ENCODE measurements at places on chromosomes 12 and 14.
A peak's percentile ranks its signal among the peaks of the same experiment; 100 is the strongest.

GRCh38 chr12:70366581-70367257 lies 629 bp downstream of the KCNMB4 start:
- no peak for DNase-seq

- no peak for DNase-seq
Measured at GRCh38 chr12:55654511-55655214, 18.0 kb downstream of the OR10P1 start.

DNA sequence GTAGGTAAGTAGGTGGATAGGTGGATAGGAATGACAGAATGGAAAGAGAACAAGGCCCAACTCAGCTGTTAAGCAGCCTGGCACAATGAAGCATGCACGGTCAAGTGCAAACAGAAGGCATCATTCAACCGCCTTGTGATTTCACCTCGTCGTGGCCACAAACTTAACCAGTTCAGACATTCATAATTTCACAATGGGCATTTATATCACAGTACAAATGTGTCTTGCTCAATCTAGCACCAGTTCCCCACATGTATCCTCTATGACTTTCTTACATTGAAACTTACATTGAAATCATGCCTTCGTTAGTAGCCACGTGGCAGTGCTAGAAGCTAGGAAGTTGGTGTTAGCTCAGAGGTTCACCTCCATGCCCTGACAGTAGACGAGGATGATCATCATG lies 207.5 kb downstream of the ETV6 start:
- no peak for DNase-seq

- no peak for DNase-seq
Measured at GRCh38 chr12:130460611-130461446, 123.1 kb downstream of the PIWIL1 start.

GRCh38 chr12:116659771-116660481 lies 77.9 kb downstream of the SPRING1 start:
- DNase-seq, result no peak

DNA sequence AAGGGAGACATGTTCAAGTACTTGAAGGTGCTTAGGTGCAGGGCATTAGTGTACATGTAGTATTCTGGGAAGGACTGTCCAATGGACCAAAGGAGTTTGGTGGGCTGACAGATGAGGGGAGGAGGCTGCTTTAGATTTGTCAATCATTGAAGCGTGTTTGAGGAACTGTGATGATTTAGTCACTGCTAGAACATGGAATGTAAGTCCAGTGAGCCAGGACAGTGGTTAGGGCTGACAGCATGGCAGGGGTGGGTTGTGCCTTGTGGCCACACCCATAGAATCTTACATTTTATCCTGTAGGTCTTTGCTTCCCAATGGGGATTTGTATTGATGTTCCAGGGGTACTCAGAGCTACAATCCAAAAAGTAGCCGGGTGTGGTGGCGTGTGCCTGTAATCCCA lies 24.6 kb downstream of the DIP2B start:
- no peak for DNase-seq

DNA sequence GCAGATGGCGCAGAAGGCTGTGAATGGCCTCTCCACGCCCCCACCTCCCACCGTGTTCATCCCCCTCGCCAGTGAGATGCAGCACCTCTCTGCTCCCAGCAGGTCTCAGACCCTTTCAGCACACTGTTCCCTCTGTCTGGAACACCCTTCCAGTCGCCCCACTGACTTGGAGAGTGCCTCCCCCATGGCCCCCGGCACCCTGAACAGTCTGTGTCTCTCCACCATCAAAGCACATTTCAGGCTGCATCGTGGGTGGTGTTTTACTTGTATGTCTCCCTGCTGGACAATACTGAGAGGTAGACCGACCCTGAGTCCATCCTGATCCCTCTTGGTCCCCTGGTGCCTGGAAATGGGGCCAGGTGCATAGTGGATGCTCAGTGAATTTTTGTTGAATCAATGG lies 34.9 kb downstream of the CACNA2D4 start:
- DNase-seq, result no peak

DNA sequence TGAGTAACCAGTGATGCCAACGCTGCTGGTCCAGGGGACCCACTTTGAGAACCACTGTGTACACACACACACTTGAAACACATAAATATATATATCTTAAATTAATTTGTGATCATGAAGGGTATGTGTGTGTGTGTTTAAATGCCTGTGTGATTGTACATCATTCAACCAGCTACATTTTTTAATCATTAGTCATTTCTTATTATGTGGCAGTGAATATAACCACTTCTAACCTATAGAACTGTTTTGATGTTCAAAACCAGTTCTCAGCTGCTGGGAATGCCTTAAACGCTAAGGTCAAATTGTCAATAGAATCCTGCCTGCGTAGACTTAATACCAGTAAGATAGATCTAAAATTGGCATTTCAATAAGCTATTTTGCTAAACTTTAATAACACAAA lies 330.0 kb downstream of the SYT1 start:
- DNase-seq, result no peak

DNA sequence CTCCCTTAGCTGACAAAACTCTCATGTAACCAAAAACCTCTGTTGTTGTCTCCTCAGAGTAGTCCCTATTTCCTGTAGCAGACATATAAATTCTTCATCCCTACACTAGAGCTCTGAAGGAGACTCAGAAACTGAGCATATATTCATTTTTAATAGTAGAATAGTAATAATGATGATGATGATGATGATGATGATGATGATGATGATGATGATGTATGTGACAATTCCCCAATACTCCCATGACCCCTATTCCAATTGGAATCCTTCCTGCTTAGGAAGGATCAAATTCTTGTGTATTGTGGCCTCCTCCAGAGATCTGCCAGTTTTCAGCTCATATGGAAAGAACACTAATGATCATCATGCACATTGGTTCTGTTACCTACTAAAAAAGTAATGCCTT lies 26.7 kb downstream of the RASSF9 start:
- DNase-seq, result no peak

GRCh38 chr12:43284486-43285158 lies 267.4 kb downstream of the ADAMTS20 start:
- no peak for DNase-seq

DNA sequence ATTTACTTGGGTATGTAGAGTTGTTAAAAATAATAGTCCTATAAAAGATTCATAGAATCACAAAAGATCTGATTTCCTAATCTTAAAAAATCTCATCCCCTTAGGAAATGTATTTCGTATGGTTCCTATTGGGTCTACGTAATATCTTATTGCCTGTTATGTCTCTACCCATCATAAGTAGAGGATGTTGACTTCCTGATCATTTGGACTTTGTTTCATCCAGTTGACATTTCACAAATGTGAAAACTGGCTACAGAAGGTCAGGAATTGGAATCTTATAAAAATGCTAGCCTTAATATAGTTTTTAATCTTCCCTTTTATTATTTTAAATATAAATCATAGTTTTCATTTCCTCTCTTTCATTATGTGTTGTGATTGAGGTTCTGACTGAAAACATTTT lies 45.2 kb downstream of the TDP1 start:
- DNase-seq, result no peak

GRCh38 chr12:107864235-107864634 lies 89.7 kb downstream of the ASCL4 start:
- DNase-seq, result no peak

- DNase-seq, result no peak
Measured at GRCh38 chr12:124307556-124307825, 12.6 kb downstream of the RFLNA start.

DNA sequence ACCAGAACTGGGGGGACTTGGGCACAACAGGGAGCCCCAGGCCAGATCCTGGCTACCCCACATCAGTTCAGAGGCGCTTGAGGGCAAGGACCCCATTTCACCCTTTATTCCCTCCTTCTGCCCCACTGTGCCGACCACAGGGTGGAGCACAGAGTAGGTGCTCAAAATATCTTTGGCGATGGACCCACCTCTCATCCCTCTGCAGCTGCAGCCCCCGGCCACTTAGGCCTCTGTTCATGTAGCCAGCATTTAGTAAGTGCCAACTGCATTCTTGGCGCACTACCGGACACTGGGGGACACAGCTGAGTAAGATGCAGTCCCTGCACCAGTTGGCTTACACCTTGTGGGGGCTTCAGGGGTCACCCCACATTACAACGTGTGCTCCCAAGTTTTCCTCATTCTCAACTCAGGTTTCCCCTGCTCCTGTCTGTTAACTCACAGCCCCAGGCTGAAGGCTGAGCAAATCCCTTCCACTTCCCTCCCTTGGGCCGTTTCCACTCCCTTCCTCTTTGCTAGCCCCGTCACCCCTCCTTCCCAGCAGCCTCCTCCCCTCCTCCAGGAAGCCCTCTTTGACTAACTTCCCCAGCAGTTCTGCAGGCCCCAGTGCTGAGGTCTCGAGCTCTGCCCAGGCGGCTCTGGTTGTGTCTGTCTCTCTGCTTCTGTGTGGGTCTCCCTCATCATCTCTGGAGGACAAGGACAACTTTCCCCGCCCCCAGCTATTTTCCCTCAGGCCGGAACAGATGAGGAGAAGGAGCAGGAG lies 26.5 kb downstream of the KRT80 start:
- DNase-seq, result no peak

GRCh38 chr12:11678781-11679180 lies 29.3 kb downstream of the ETV6 start:
- DNase-seq, result no peak

DNA sequence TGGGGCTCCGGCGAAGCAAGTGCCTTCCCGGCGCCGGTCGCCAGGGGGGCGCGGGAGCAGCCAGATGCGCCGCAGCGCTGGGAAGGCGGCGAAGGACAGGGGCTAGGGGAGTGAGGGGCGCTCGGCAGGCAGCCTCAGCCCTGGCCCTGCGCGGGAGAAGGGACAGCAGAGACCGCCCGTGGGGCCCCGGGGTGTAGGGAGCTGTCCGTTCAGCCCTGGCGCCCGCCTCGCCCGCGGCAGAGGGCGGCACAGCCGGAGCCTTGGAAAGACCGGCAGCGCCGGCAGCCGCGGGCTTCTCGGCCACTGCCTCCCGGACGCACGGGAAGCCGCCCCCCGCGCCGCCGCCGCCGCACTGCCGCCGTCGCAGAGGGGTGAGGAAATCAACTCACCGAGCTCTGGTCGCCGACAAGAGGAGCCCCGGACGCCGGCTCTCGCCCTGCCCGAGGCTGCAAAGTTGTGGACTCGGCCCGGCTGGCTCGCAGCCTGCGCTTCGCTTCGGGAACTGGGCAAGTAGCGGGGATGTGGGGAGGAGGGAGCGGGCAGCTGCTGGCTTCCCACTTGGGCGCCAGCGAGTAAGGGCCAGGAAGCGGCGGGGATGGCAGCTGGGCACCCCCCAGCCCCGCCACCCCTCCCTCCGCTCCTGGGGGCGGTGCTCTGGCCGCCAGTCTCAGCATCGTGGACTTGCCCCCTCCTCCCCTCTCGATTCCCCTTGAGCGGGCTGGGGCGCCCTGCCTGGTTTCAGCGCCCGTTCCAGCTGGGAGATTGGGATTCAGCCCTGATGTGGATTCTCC lies at the start of gene ZDHHC22:
Gene ZDHHC22, minus strand, starts transcription at position 578 of the 791 bp plus-strand sequence. CDS start 2,053 bp downstream, outside the sequence.
- peak; percentile 76 for DNase-seq

GRCh38 chr14:88933191-88933590 lies 108.7 kb downstream of the TTC8 start:
- DNase-seq, result peak; percentile 31

GRCh38 chr12:59304077-59304721 lies 291.6 kb upstream of the SLC16A7 start:
- DNase-seq, result no peak

- DNase-seq, result peak; percentile 97
Measured at GRCh38 chr12:32230613-32230993, 124.0 kb downstream of the BICD1 start.

DNA sequence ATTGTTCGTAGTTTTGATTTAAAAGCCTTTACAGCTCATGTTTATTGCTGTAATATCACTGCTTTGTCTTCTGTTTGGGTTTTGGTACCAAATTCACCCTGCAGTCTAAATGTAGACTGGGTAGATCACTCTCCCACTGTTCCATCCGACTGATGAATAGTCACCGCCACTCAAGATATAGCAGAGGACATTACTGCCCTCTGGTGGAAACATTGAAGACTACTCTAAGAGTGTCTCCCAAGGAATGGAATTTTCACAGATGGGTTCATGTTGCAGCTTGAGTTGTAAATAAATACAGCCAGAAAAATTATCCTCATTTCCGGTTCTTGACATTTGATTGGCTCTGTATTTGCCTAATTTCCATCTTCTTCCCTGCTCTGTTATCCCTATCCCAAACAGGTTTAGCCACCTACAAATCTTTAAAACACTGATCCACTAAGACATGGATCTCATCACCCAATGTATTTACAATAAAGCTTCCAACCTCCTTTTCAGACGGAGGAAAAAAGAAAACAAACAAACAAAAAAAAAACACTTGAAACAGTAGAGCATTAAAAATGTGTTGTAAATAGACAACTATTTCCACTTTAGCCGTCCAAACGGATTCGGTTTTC lies 198.3 kb upstream of the CPNE8 start:
- no peak for DNase-seq

GRCh38 chr12:54865683-54866324 lies 11.5 kb downstream of the MUCL1 start:
- DNase-seq, result no peak

DNA sequence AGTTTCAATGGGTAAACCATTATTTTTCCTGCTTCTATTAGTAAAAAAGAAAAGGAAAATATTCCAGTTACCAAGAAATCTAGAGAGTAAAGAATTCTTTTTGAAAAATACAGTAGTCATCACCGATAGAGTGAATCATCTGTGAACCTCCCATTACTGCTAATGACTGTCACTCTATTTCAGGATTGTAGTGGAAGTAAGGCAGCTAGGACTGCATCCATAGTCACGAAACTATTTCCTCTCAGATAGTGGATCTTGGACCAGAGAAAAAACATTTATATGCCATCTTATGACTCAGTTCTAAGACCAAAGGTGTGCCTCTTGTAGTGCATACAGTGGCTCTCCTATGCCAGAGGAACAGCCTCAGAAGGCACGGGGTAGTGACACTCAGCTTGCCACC lies 173.9 kb upstream of the PLEKHA5 start:
- no peak for DNase-seq

DNA sequence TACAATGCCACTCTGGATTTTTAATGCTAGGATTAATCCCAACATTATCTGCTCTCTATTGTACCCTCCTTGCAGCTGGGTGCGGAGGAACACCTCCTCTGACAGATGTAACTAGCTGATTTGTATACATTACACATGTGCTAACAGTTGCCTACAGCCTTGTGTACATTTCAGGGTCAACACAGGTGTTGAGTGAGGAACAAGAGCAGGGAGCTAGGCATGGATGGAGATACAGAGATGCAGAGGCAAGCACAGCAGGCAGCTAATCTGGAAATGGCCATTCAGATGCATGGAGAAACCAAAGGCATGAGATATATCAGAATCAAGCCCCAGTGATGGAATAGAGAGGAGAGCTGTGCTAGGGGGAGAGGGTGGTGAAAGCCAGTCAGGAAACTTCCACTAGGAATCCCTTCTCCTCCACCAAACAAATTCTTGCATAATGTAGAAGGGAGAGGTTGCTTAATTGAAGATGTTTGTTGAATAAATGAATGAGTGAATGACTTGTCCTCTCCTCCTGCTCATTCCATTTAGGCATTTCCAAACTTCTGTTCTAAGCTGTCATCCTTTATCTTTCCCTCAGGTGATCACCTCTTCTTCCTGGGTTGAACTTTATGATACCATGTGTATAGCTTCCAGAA lies 313.2 kb downstream of the ATP23 start:
- DNase-seq, result no peak

Data from DMS 273 treated with DMSO at 0.1 percent for 48 hours (cell line).